ENCODE measurements at places on chromosomes 5 and 9. TPM values are rescaled to one million over a fixed set of nuclear protein-coding genes. Genes with fewer than 3 reads are reported as not detected.

The CARD6 gene
- 3.0 TPM for polyA plus RNA-seq

The SV2C gene
- 0.24 TPM for polyA plus RNA-seq

The PITX1 gene
- 3.6 TPM for polyA plus RNA-seq

The NR6A1 gene
- polyA plus RNA-seq = 54.6 TPM

The FOXD4L3 gene
- 0.18 TPM for polyA plus RNA-seq

The FOXD4L5 gene
- not detected for polyA plus RNA-seq

The C9 gene
- 0.95 TPM for polyA plus RNA-seq

The COL5A1 gene
- polyA plus RNA-seq = 34.3 TPM

The SPINK7 gene
- not detected for polyA plus RNA-seq

DNA sequence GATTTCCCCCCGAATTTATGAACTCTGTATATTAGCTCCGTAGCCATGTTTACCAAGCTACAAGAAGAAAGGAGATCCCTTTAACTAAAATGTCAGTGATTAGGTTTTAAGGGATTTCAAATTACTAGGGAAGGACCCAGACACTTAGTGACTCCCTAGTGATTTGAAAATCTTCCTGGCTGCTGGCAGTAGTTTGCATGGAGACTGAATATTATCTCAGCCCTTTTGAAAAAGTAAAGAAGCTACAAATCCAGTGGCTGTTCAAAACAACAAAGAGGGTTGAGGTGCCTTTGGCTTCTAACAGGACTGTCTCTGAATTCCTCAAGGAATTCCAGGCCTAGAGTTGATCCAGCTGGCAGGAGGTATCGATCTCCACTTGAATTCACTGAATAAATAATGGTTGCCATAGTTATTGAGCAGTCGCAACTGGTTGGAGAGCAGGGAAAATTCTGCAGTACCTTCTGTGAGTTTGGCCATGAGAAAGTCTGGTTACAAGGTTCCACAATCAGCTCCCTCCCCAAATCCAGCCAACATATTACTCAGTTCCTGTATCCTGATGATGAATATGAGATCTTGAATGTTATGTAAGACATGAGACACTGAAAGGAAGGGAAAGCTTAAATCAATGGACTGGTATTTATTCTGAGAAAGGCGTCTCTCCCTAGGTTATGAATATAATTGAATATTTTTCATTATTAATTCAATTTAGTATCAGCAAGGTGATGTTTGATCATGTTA lies 37.7 kb downstream of the NR4A3 start:
- no peak for DNase-seq

DNA sequence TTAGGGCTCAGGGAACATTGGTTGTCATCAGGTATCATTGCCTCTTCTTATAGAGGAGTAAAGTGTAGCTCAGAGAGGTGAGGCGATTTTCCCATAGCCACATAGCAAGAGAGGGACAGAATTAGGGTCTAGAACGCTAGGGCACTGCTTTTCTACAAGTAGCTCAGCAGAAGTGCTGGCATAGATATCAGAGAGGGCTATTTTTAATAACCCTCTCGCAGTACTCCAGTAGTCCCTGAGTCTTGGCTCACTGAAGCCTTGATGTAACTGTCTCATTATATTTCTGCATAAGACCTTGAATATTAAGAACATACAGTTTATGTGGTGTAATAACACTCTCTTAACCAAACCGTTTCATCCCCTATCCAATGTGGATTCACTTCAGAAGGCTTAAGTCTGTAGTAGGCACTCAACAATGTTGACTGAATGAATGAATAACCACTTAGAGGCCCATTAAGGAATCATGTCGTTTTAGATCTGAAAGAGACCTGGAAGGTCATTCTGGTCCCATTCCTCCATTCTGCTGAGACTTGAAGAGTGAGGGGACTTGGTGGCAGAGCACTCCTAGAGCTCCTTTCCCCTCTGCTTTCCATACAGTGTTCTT lies 4.7 kb upstream of the FRMPD1 start:
- no peak for DNase-seq

DNA sequence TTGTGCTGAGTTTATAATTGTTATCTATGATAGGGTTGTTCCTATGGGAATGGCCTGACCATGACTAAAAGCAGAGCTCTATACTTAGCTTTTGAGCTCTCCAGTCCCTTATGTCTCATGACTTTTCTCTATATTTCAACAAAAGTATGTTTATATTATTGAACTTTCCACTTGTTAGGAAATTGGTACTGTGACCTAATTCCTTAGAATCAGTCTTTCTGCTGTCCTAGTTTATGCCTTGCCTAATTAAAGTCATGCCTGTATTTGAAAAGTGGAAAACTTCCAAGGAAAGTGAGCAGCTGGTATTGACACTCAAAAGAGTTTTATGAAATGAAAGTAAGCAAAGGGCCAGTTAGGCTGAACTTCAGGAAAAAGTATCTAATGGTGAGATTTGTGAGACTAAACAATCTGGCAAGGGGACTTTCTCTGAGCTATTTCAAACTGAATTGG lies 68.6 kb downstream of the XRCC4 start:
- DNase-seq = no peak

DNA sequence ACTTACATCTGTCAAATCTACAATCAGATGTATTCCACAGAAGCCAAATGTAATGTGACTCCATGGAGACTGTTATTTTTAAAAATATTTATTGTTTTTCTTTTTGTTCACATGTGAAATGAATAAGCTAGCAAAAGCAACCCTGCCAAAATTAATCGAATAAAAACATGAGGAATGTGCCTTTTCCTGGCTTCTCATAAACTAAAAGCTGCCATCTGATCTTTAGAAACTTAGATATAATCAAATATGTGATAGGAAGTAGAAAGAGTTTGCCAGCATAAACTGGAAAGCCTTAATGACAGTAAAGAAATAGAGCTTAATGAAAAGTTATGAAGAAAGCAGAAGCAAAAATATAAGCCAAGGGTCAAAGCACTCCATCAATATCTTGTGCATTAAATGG lies 1724.7 kb upstream of the WWC1 start:
- DNase-seq = no peak

DNA sequence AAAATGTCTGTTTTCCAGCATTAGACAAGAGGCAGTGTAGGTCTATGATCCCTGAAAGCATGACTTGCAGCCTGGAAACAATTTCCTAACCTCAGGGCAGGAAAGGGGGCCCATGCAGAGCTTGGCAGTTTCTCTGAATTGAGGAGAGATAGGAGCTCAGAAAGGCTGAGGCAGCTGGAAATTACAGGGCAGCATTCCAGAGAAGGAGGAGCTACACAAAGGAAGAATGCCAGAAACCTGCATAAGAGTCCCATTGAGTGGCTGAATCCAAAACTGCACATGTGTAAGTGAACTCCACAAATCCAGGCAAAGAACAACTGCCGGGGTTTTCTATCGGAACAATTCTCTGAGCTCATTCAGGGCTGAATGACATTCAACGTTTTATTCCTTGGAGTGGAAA lies 346.8 kb downstream of the PIK3R1 start:
- peak; percentile 48 for DNase-seq
